Hindlimb muscle (tissue), 1 donor: ENCODE measurements at places on chromosomes 12 and 14.

- no peak for DNase-seq
Observed at GRCh38 chr12:113619202-113619601, 147.5 kb upstream of the LHX5 start.

DNA sequence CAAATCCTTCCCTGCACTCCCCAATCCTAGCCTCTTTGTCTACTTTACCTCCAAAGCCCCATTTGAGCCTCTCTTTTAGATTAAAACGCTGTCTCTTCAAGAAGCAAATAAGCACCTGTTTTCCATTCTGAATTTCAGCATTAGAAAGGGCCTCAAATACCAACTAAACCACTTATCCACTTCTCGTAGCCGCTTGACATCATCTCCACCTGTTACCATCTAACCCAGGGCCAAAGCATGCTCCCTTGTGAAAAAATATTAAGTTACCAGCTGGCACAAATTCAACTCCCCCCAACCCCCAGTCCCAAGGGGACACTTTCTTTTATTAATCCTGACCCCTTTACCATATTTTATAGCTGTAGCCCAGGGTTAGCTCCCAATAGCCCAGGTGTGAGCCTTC lies 43.1 kb downstream of the GPHB5 start:
- no peak for DNase-seq

- DNase-seq = no peak
Observed at GRCh38 chr12:106275458-106275857, 27.1 kb upstream of the TCP11L2 start.

- DNase-seq = no peak
Observed at GRCh38 chr12:97164936-97165335, 257.9 kb downstream of the NEDD1 start.

DNA sequence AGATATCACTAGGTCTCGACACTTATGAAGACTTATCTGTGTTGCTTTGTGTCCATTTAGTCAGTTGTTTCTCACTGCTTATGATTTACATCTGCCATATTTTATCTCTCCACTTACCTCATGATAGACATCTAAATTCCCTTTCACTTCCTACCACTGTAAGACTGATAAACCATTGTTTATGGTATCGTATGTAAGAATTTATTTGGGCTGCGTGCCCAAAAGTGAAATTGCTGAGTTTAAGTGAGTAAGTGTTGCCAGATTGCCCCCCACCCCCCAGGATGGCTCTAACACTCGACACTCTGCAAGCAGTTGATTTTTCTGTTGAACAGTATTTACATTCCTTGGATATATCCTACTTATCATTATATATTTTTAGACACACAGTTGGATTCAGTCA lies 69.9 kb upstream of the MON2 start:
- no peak for DNase-seq

- no peak for DNase-seq
Observed at GRCh38 chr12:107164392-107164791, 71.0 kb upstream of the CRY1 start.

GRCh38 chr12:122072031-122072970 lies 6.3 kb upstream of the MLXIP start:
- DNase-seq = no peak

- DNase-seq = no peak
Observed at GRCh38 chr14:55085060-55085660, 33.7 kb downstream of the MAPK1IP1L start.

GRCh38 chr12:70627677-70628076 lies 9.6 kb downstream of the PTPRB start:
- no peak for DNase-seq

DNA sequence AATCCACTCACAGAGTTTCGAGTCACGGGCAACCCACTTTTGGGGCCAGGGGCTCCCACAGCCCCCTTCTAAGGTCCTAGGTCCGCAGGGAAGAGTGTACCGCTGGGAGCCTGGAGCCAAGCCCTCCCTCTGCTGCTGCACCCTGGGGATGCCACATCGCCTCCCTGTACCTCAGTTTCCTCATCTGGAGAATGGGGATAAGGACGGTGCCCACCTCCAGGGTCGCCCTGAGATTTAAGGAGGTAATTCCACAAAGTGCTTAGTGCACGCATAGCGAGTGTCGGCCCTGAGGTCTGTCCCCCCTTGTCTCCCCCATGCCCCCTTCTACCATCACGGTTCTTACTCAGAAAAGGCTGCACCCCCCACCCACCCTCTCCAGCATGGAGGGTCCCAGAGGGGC lies 35.5 kb downstream of the NCOR2 start:
- no peak for DNase-seq

- DNase-seq = no peak
Observed at GRCh38 chr14:47929334-47929733, 253.9 kb upstream of the MDGA2 start.

- DNase-seq = no peak
Observed at GRCh38 chr14:94673781-94674231, 61.6 kb downstream of the SERPINA3 start.

DNA sequence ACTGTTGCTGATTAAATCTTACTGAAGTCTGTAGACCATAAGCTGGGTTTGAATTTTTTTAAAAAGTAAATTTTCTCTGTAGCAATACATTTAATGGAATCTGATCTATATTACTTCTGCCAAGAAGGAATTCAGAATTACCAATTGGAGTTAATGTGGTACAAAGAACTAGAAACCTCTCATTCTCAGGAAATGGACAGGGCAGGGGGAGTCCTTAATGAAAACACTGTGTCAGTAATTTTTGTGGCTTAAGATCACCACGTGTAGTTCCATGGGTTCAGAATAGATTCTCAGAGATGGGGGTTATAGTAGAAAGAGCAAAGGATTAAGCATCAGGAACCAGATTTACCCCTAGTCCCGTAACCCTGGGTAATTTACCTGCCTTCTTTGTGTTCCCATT lies 30.3 kb downstream of the FBXL14 start:
- no peak for DNase-seq

GRCh38 chr12:118183711-118184110 lies 47.8 kb downstream of the PEBP1 start:
- DNase-seq = no peak

GRCh38 chr12:128266541-128267130 lies 334 bp upstream of the TMEM132C start:
- DNase-seq = no peak

- no peak for DNase-seq
Observed at GRCh38 chr12:26822026-26822425, 11.0 kb downstream of the ITPR2 start.

- no peak for DNase-seq
Observed at GRCh38 chr12:112096070-112096469, 12.5 kb downstream of the NAA25 start.

GRCh38 chr12:8816448-8817050 lies 5.9 kb upstream of the A2ML1 start:
- no peak for DNase-seq

DNA sequence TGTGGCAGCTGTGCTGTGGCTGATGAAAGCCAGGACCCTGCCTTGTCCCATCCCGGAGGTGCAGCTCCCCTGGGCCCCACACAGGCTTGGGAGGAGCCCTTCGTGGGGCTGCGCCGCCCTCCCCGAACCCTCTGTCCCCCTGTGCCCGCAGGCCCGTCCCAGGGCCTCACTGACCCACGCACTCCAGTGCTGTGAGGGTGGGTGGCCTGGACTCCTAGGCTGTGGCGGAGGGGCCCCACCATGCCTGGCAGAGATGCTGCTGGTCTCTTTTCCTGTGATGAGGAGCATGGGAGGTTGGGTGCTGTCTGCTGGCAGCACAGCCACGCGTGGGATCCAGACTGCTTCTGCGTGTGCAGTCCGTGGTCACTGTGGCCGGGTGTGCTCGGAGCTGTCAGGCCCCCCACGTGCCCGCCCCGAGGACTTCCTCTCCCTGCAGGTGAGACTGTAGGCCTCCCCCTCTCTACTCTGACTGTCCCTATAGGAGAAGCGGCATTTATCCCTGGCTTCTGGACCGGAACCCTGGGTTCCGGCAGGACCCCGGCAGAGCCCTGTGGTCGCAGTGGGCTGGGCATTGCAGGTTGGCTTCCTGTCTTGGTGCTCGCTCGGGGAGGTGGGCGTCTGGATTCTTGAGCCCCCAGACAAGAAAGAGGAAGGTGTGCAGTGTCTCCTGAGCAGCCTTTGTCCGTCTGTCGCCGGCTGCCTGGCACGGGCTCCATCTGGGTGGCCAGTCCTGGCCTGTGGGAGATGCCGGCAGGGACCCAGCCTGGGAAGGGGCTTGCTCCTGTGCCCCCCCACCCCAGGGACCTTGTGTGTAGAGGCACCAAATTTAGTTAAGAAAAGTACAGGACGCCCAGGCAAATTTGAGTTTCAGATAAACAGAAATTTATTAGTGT lies 2.3 kb downstream of the MTA1 start:
- no peak for DNase-seq

GRCh38 chr12:100661300-100661951 lies 87.9 kb downstream of the GAS2L3 start:
- DNase-seq = no peak

DNA sequence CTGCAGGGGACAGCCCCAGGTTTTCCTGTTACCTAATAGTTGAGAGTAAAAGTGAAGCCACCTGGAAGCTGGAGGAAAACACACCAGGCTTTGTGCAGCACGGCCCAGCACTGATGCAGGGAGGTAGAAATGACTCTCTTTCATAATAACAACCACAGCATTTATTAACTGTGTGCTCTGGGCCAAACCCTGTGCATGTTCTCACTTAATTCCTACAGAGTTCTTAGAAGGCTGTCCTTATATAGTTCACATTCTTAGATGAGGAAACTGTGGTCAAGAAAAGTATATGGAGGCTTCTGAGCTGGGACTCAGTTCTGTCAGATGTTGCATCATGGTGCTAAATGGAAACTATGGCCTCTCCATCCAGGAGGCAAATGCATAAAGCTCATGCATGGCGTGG lies 100.0 kb downstream of the PAPOLA start:
- no peak for DNase-seq

GRCh38 chr12:114774197-114774596 lies 90.2 kb upstream of the TBX3 start:
- no peak for DNase-seq

- DNase-seq = no peak
Observed at GRCh38 chr12:6536894-6537579, 2.7 kb downstream of the GAPDH start.
